ENCODE measurements at places on chromosomes 5 and 9. TPM values are rescaled to one million over a fixed set of nuclear protein-coding genes. Genes with fewer than 3 reads are reported as not detected.
A peak's percentile ranks its signal among the peaks of the same experiment; 100 is the strongest.

Gene DIPK1B
- 23.2 TPM for total RNA-seq

Gene CD72
- total RNA-seq, result 0.97 TPM

Gene HRCT1
- total RNA-seq, result 4.6 TPM

DNA sequence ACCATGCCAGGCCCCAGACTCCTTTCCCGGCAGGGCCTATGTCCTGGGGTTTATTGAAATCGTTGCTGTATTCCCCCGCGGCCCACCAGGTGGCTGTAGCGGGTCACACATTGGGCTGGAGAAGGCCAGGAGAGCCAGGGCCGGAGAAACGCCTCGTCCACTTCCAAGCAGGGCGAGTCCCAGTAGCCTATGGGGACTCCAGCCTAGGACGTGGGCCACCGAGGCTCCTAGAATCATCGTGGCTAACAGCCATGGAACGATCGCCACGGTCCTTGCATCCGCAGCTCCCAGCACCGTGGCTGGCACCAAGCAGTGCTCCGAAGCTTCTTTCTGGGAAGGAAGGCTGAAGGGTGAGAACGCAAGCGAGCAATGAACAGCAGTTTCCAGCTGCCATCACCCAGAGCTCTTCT, 87.7 kb downstream of the ENTREP1 start:
- peak; percentile 83 for DNase-seq

GRCh38 chr5:25975885-25976284, 1062.5 kb downstream of the CDH9 start:
- DNase-seq, result no peak

DNA sequence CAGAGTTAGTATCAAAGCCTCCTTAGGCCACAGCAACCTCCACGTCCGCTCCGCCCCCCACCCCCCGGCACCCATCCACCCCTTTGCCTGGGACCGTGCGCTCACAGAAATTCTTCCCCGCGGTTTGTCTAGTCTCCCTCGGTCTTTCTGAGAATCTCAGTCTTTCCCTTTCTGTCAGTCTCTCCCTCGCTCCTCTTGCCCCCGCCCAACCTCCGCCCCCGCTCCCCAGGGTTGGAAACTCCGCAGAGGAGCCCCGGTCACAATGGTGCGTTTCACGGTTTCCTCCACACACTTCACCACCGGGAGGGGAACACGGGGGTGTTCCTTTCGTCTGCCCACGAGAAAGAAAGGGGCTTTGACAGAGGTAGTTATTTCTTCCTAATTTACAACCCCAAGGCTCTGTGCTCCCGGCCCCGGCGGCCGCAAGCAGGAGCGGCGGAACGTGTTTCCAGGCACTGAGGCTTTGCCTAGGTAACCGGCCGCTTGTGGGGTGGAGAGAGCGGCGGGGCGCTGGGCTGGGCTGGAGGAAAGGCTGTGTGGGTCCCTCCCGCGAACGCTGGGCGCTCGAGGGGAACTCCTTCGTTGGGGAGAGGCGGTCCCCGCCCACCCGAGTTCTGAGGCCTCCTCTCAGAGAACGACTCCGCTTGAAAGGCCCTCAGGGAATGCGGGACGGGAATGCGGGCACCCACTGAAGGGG, 2.1 kb downstream of the NR4A3 start:
- DNase-seq, result peak; percentile 56

- DNase-seq, result no peak
Observed at GRCh38 chr5:161258438-161258837, 288.1 kb downstream of the GABRB2 start.

GRCh38 chr5:34625246-34625645, 30.9 kb upstream of the RAI14 start:
- no peak for DNase-seq

GRCh38 chr5:124736082-124736804, 10.2 kb downstream of the ZNF608 start:
- no peak for DNase-seq

DNA sequence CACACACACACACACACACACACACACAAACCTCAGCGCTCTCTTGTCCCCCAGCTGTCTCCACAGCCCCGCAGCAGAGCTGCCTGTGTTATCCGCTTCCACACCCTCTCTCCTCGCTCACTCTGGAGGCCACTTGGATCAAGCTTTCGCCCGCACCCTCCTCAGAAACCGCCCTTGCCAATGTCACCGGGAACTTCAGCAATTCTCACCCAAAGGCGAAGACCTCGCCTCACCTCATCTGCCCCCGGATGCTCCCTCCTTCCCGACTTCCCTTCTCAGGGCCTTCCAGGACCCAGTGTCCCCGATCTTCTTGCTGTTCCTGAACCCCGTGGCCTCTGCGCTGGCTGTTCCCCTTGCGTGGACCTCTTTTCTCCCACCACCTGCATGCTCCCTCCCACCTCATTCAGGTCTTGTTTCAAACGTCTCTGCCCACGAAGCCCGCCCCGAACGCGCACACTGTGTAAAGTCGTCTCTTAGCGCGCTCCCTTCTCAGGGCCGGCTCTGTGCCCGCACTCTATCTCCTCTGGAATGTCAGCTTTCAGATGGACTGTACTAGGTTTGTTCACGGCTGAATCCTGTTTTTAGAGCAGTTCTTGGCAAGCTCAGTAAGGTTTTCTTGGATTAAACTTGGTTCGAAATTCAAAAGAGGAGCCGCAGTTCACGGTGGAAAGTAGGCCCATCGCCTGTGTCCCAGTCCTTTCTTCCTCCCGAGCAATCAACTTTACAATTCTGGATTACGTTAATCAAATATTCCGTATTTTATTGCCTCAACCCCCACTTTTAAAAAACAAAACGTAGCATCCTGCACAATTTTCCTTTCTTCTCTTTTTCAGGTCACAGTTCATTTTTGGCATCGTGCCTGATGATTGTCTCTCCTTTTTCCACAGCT, 1.0 kb upstream of the TRIM7 start:
- DNase-seq, result peak; percentile 42

DNA sequence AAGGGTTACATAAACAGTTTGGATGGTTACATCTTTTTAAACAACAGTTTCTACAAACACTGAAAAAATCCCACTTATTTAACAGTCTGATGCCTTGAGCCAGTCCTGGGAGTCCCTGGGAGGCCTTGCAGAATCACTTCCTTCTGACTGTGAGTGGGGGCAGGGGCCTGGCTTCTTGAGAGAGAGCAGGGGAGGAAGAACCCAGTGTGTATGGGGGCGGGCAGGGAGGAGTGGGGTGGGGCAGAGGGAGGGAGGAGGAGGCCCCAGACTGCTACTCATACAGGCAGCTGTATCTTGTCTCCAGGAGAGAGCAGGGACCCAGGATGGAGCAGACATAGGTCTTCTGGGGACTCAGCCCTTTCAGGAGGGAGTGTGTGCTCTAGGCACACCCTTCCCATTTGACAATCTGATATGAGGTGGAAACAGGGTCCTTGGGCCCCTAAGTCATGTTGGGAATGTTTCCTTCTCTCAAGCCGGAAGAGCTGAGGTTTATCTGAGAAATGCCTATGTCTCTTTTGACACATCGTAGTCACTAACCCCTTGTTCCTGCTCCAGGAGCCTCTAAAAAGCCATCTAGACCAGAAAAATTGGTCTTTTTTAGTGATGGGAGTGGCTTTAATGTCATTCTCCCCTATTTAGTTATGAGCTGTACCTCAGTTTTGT, 52.8 kb downstream of the IRF1 start:
- DNase-seq, result peak; percentile 78

- no peak for DNase-seq
Observed at GRCh38 chr5:134249469-134250379, 23.9 kb upstream of the PPP2CA start.

DNA sequence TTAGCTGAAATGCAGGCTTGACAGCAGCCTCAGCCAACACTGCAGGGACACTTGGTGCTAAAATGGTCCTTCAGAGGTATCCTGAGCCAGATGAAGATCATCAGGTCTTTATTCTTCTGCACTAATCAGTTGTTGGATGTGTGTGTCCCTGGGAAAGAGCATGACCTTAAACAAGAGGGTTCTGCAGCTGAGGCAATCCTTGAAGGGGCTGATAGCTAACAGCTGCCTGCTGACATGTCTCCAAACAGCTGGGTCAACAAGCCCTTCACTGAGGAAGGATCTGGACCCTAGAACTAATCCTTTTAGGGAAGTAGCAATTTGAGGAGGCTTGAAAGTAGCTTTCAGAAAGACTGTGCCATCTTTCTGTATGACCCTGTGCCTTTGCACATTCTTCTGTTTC, 376.3 kb upstream of the ACTBL2 start:
- DNase-seq, result no peak

DNA sequence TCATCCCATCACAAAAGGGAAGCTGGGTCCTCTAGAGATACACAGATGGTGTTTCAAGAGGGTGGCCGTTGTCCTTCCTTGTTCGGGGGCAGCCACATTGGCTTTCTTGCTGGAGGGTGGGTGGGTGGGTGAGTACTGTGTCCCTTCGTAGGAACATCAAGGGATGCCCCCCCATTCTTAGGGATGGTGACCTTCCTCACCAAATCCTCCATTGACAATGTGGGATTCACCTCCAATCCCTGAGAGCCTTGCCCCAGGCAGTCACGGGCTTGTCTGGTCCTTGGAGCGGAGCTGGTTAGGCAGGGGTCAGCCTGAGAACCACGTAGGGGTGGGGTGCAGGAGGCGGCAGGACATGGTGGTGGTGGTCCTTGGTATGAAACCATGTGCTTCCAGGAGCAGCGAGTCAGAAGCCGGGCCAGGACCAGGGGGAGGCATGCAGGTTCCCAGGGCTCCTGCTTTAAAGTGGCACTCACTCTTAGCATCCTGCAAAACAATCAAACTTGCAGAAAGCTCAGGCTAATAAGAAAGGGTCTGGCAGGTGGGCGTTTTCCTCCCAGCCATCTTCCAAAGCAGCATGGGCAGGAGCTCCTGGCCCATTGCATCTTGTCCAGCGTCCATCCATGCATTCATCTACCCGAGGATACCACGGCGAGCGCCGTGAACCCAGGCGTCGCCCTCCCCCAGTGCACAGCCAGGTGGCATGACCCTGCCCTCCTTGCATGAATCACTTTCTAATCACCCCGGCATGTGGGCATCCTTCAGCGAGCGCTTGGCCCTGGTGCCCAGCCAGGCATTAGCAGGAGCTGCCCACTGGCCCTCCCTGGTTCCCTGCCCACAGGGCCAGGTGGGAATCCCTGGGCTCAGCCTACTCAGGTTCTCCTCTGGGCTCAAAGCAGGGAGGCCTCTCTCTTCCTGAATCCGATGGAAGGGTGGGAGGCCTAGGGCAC, 76.4 kb downstream of the NTNG2 start:
- DNase-seq, result no peak

GRCh38 chr5:73591698-73592501, 26.4 kb downstream of the UTP15 start:
- DNase-seq, result no peak

Data from left cardiac atrium (tissue), 4 donors.